ENCODE measurements at places on chromosomes 13 and 19.
A peak's percentile ranks its signal among the peaks of the same experiment; 100 is the strongest.

DNA sequence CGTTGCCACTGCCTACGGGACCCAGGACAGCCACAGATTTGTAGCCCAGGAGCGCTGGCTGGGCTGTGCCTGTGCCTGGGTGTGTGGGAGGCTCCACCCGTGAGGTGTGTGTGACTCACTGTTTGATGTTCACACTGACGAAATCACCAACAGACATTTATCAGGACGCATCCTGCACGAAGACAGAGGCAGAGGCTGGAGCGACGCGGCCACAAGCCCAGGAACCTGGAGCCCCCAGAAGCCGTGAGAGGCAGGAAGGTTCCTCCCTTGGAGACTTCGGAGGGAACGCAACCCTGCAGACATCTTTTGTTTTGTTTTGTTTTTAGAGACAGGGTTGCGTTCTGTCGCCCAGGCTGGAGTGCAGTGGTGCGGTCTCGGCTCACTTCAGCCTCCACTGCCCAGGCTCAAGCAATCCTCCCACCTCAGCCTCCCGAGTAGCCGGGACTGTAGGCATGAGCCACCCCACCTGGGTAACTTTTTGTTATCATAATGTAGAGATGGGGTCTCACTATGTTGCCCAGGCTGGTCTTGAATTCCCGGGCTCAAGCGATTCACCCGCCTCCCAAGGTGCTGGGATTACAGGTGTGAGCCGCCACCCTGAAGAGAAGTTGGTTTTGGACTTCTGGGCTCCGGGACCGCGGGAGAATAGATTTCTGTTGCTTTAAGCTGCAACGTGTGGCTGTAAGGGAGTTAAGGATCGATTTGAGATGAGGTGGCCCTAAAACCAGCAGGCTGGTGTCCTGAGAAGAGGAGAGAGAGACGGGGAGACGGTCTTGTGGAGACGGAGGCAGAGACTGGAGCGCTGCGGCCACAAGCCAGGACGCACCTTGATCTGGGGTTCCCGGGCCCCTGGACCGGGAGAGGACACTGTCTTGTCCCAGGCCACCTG is 24.9 kb upstream of the WDR18 start:
- DNase-seq = no peak
- H3K4me3 ChIP-seq = no peak overlapping the region
- H3K27me3 ChIP-seq = no peaks in the 10 kb centered on the region
- H3K27ac ChIP-seq = no peak overlapping the region
- peaks cover 5% of the 10 kb centered on the region for H3K4me1 ChIP-seq

- no peaks in the 10 kb centered on the region for H3K27me3 ChIP-seq
- no peak for DNase-seq
- H3K4me1 ChIP-seq = peaks cover 69% of the 10 kb centered on the region
Measured at GRCh38 chr19:43780706-43781525, at the start of gene KCNN4. KCNN4 (minus strand) TSS chr19:43780973; CDS start chr19:43780861, 112 bp downstream.

- H3K4me1 ChIP-seq = peaks cover 60% of the 10 kb centered on the region
- peak overlapping the region; percentile 94 for H3K27ac ChIP-seq
- peak overlapping the region; percentile 70 for H3K4me3 ChIP-seq
- no peaks in the 10 kb centered on the region for H3K27me3 ChIP-seq
- no peaks in the 10 kb centered on the region for H3K36me3 ChIP-seq
Measured at GRCh38 chr13:51585696-51586095, 1.4 kb downstream of the WDFY2 start.

DNA sequence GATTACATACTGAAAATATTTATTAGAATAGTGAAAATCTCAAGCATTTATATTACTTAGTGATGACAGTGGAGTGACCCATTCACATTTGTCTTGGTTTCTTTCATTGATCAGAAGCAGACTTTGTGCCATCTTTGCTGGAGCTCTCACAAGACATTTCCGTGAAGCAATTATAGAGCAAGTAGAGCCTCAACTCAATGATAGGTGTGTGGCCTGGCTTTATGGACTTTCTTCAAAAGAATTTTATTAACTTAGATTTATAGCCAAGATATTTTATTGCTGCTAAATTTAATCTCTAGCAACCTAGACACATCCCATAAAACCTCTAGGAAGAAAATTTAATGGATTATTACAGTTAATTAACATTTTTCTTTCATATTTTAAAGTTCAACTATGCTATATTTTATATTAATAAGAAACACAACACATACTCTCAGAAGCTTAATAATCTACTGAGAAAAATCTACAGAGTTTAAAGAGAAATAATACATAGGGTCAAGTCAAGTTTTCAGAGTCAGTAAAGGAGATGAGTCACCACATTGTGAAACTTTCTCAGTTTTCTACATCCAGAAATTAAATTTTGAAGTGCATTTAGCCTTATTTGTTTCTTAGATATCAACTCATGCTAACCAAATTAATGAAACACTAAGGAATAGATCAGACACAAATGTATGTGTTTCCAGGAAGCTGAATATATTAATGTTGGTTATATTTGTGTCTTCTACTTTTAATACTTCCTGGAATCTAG is 160.5 kb downstream of the LACC1 start:
- DNase-seq = no peak
- H3K4me3 ChIP-seq = no peak overlapping the region
- H3K27me3 ChIP-seq = no peaks in the 10 kb centered on the region
- no peaks in the 10 kb centered on the region for H3K36me3 ChIP-seq
- no peaks in the 10 kb centered on the region for H3K4me1 ChIP-seq

DNA sequence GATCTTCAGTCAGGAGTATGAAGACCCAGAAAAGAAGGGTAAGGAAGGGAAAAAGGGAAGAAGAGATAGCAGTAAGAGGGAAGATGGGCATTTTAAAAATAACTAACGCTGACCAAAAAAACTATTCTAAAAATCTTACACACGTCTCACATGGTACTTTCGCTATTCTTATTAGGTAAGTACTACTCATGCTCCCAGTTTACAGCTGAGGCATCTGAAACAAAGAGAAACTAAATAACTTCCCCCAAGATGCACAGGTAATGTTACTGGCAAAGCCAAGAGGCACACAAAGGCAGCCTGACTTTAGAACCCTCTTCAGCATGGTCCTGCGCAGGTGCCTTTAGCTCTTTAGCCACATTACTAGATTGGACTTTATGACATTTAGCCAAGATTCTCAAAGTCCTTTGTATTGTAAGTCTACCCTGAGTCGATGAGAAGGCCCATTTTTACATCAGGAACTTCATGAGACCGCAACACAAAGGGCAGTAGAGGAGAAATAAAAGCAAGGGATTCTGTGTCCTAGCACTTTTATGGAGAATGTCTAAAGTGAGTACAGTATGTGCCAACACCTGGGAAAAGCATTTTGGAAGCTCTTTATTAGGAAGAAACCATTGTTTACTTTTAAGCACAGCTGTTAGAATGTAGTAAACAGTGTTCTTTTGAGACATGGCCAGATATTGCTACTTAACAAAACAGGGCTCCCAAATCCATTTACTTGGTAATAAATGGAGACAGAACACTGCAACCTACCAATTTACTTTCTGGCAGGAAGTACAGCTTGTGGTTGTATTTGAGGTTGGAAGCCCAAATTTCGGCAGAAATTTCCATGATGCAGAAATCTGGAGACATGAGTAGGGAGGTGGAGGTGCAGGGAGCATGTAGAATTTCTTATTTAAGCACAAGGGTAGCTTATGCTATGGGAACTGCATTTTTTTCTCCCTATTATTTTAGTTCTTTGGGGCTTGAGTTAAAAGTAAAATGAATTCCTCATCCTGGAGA is 250.7 kb downstream of the KCTD12 start:
- DNase-seq = no peak
- no peaks in the 10 kb centered on the region for H3K27me3 ChIP-seq
- no peaks in the 10 kb centered on the region for H3K36me3 ChIP-seq
- peak overlapping the region; percentile 45 for H3K27ac ChIP-seq

DNA sequence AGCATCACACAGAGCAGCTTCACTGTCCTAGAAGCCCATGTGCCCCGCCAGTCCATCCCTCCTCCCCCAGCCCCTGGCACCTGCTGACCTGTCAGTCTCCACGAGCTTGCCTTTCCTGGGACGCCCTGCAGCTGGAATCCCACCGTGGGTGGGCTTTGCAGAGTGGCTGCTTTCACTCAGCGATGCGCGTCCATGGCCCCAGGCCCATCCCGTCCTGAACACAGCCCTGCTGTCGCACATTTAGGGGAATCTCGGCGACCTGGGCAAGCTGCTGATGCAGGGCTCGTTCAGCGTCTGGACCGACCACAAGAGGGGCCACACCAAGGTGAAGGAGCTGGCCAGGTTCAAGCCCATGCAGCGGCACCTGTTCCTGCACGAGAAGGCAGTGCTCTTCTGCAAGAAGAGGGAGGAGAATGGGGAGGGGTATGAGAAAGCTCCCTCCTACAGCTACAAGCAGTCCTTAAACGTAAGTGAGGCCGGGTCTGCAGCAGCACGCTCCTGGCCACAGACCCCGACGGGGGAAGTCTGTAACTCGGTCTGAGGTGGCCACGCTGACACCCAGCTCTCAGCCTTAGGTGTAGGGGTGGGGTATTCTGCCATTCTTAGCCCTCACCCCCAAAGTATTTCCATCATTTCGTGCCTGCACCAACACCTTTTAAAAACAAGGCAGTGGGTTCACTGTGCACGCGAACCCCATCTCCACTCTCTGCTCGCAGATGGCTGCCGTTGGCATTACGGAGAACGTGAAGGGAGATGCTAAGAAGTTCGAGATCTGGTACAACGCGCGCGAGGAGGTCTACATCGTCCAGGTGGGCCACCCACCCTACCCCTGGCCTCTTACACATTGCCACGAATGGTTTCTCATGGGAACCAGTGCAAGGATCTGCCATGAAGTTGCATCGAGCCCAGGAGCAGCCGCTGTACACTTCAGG is 18.3 kb upstream of the F7 start:
- H3K4me3 ChIP-seq = no peak overlapping the region
- DNase-seq = no peak
- peaks cover 39% of the 10 kb centered on the region for H3K36me3 ChIP-seq
- H3K27ac ChIP-seq = no peak overlapping the region

DNA sequence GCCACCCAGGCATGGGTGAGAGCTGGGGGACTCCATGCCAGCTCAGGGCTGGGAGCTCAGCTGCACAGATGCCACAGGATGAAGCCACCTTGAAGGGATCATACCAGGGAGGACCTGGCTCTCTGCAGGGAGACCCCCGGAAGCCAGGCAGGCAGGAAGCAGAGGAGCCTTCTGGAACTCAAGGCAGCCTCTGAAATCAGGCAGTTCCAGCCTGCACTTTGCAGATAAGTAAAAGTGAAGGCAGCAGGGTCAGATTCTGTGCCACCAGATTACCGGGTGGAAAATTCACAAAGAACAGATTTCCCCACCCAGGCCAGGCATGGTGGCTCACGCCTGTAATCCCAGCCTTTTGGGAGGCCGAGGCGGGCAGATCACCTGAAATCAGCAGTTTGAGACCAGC is 2.5 kb downstream of the TMEM259 start:
- H3K27me3 ChIP-seq = no peaks in the 10 kb centered on the region
- H3K4me3 ChIP-seq = peak overlapping the region; percentile 1
- no peak for DNase-seq
- peaks cover 69% of the 10 kb centered on the region for H3K4me1 ChIP-seq

DNA sequence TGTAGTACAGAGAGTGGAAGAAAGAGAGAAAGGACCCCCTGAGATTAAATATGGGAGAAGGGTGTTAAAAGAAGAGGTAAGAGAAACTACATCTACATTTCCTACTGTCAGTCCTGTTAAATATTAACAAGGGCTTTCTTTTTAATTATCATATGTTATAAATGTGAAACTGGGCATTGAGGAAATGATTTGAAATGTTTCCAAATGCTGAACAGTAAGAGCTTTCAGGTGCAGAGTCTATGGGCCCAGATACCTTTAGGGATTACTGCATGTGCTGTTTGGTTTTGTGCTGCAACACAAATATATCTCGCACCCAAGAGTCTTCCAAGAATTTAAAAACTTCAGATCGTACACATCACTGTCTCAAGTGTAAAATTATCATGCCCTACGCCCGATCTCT is 176.3 kb downstream of the RBM26 start:
- H3K36me3 ChIP-seq = no peaks in the 10 kb centered on the region
- no peaks in the 10 kb centered on the region for H3K27me3 ChIP-seq
- no peak overlapping the region for H3K27ac ChIP-seq
- DNase-seq = no peak

DNA sequence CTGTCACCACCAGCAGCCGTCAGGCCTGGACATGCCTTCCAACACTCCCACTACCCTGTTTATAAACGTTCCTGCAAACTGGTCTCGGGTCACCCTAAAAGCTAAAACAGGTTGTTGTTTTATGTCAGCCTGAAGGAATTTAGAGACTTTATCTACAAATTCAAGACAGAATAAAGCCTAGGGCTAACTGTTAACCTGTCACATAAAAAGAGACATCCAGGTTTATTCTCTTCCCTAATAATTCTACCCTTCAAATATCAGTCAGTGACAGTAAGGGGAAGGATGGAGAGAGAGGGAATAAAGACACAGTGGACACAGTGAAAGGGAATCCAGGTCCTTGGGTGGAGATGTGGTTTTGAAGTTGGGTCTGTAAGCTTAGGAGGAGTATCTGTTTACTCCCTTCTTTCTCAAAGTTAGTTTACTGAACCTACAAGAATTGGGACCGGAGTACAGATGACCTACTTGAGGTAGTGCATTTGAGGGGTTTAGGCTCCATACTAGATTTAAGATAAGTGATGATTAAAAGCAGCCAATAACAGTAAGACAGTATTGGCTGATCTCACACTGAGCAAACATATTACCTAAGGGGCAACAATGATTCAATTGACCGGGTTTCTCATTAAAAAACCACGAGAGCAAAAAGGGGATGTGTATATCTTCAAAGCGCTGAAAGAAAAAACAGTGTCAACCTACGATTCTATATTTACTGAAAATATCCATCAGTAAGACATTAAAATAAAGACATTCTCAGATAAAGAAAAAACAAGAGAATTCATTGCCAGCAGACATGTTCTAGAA is 142.7 kb downstream of the USP12 start:
- no peak overlapping the region for H3K27ac ChIP-seq
- no peaks in the 10 kb centered on the region for H3K27me3 ChIP-seq
- no peaks in the 10 kb centered on the region for H3K4me1 ChIP-seq
- no peak for DNase-seq

DNA sequence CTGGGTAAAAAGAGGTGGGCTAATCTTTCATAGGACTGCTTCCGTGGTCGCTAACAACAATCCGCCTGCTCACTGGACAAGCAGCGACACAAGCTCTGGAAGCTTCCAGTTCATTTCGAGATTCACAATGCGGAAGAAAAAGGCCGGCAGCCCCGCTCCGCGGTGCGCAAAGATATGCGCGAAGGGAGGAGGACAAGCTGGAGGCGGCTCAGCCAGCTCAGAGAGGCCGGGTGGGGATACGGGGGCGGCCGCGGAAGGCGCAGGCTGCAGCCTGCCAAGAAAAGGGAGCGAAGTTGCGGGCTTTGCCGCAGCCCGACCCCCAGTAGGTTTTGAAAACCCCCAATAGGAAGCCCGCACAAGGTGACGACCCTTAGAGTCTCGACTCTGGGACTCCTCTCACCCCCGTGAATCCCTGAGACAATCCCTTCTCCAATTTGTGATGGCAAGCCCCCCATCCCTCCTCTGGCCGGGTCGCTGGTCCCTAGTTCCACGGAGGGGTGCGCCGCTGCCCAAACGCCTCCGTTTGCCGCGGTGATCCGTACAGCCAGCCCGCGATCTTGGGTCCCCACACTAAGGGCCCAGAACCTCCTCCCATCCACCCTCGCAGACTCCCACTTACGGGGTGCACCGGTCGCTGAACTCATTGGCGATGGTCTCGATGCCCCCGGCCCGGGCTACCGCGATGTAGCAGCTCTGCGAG is 697 bp downstream of the HSPH1 start:
- peaks cover 10% of the 10 kb centered on the region for H3K36me3 ChIP-seq
- H3K27ac ChIP-seq = peak overlapping the region; percentile 88
- peak overlapping the region; percentile 78 for H3K4me3 ChIP-seq
- peaks cover 20% of the 10 kb centered on the region for H3K4me1 ChIP-seq

- H3K4me3 ChIP-seq = peak overlapping the region; percentile 13
- H3K27ac ChIP-seq = peak overlapping the region; percentile 4
- peaks cover under 1% of the 10 kb centered on the region for H3K4me1 ChIP-seq
- H3K27me3 ChIP-seq = no peaks in the 10 kb centered on the region
- H3K36me3 ChIP-seq = peaks cover 40% of the 10 kb centered on the region
Measured at GRCh38 chr19:4089400-4089908, 22.8 kb upstream of the ZBTB7A start.

Measured in suprapubic skin (tissue), 4 donors.